ENCODE measurements at places on chromosomes 1 and 21.
A peak's percentile ranks its signal among the peaks of the same experiment; 100 is the strongest.

DNA sequence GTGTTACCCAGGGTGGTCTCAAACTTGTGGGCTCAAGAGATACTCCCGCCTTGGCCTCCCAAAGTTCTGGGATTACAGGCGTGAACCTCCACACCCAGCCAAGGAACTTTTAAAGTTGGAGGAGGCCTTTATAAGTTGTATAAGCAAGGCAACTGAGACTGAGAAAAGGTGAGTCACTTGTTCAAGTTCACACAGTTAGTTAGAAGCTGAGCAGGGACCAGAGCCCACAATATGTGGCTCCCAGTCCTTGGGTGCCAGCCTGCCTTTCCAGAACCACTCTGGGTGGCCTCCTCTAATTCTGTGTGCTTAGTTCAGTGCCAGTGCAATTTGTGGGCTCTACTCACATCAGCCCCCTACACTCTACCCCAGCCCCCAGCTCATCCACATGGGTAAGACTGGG is 3.7 kb downstream of the RAB25 start:
- no peak for DNase-seq

DNA sequence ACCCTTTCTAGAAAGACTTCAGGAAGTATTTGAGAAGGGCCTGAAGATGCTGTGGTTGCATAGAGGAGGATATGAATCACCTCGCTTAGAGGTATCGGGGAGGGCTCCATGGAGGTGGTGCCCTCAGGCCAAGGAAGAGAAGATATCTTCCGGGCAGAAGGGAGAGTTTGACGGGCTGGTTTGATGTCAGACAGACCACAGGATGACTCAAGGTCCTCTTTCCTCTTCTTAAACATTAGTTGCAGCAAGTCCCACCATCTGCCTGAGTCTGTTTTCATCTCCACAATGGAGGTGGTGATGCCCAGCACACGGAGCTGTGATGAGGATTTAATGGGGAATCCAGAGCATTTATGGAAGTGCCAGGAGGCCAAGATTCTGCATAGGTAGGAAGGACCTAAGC is 25.1 kb upstream of the RUNX3 start:
- DNase-seq: no peak

DNA sequence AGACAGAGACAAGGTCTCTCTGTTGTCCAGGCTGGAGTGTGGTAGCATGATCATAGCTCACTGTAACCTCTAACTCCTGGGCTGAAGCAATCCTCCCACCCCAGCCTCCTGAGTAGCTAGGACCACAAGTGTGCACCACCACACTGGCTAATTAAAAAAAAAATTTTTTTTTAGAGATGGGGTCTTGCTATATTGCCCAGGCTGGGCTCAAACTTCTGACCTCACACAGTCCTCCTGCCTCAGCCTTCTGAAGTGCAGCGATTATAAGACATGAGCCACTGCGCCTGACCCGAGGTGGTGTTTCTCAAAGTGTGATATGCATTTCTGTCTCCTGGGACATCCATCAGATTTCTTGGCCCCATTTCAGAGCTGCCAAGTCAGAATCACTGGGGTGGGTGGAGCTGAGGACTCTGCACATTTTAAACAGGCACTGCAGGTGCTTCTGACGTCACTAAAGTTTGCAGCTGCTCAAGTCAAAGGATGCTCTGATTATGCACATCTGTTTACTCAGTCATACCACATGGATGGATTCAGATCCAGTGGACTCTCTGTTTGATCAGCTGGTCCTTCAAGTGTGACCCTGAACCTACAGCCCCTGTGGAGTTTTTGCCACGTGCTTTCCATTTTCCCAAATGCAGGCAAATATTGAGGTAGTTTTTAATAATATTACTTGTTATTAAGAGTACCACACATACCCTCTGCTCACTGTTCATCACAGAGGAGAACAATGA is 21.4 kb downstream of the TGFB2 start:
- no peak for DNase-seq

DNA sequence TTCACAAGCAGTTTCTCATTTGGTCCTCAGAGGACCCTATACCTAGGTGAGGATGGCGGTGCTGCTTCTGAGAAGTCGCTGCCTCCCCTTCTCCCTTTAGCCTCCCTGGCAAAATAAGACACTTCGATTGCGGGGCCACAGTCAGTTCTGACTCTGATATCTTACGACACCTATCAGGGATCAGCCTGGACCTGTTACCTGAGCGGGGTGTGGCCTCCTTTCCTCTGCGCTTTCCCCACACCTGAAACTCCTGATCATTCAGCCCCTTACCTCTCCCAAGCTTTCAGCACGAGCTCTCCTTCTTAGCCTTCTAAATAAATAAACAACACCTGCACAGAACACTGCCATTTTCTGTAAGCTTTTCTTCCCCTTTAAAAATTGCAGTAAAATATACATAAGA is 24.6 kb upstream of the GPR137B start:
- DNase-seq: no peak

DNA sequence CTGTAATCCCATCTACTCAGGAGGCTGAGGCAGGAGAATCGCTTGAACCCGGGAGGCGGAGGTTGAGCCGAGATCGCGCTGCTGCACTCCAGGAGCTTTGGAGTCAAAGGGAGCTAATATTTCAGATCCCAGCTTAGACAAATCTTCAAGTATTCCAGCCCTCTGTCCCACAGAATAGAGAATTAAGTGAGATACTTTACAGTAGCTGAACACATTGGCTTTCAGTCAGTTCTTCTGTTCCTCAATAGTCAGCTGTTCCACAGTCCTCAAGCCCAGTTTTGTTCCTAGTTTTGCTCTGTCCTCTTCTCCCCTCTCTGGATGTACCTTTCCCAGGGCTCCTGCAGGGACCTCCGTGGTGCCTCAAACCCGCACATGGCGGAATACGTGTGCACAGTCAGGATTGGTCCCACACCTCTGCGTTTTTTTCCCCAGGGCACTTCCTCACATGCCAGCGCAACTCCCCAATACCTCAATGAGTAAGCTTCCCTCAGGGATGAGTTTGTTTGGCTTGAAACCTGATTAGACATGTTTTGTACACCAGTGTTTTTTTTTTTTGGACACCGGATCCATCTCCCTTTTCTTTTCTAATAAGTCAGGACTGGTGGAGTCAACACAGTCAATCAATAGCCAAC is 1.2 kb downstream of the MFN2 start:
- DNase-seq: no peak

DNA sequence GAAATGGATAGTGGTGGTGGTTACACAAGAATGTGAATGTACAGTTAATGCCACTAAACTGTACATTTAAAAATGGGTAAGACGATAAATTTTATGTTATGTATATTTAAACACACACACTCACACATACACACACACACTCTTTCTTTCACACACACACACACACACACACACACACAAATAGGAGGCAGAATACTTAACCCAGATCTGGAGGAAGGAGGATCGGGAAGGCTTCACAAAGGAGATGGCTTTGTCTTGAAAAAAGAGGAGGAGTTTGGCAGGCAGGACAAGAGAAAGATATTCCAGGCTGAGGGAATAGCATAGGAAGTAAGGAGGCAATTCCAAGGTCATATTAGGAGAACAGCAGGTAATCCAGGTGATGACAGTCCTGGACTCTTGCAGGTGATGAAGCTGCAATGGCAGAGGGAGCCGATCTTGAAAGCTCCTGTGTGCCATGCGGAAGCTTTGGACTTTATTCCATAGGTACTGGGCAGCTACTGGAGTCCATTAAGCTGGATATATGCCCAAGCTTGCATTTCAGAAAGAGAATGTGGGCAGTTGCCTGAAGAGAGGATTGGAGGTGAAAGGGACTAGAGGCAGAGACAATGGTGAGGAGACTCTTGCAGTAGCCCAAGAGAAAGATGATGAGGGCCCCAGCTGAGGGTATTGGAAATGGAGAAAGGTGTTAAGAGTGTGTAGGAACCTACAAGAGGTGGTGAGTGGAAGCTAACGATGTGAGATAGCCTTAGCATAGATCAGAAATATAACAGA is 15.4 kb upstream of the LYST start:
- DNase-seq: no peak

- peak; percentile 54 for DNase-seq
Measured at GRCh38 chr1:230681599-230681998, 32.3 kb downstream of the AGT start.

DNA sequence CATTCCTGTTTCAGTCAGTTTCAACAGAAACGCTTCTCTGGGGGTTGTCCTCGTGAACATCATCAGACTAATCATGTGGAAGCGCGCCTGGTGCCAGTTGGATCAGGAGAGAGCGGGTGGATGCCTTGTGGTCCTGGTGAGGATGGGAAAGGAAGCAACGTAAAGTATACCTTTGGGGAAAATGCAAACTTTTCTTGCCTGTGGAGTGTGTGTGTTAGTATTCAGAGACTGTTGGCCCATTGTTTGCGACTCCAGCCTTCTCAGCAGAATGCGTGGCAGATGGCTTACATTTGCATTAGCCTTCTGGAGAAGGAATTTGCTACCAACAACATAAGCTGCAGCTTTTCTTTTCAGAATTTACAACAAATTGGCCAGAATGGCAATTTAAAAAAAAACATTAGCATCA is 173.9 kb downstream of the RWDD3 start:
- DNase-seq: peak; percentile 62

GRCh38 chr1:60171801-60172200 is 98.2 kb upstream of the C1orf87 start:
- no peak for DNase-seq

- no peak for DNase-seq
Measured at GRCh38 chr1:228020686-228021354, 14.0 kb downstream of the WNT3A start.

DNA sequence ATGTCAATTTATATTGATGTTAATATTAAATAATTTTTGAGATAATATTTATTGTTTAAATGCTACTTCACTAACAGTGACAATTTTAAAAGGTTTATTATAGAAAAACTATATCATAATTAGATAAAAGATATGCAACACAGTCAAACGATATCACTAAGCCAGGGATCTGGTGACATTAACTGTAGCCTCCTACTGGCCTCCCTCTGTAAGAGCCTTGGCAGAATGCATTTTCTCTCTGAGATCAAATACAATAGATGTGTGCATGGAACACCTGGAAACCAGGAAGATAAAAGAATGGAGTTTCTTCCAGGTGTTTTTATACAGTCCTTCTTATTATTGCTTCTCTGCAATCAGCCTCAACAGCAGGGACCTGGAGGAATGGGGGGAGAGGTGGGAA is 1762.1 kb downstream of the BRINP3 start:
- no peak for DNase-seq

GRCh38 chr1:17207540-17207939 is 2.6 kb downstream of the PADI1 start:
- DNase-seq: no peak

DNA sequence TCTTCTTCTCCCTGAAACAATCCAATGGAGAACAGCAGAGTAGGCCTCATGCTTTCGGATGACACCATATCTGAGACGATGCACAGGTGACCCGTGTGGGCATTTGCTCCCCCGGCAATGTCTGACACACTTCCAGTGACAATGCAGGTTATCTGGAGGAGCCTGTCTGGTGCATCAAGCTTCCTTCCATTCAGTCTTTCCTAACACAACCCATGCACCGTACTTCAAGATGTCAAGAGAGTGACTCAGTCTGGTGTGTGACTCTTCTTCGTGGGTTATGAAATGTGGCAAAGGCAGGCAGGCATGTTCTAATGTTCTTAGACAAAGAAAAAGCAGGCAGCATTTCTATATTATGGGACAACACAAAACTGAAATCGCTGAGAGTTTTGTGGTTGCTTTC is 159.1 kb downstream of the EDEM3 start:
- DNase-seq: no peak

DNA sequence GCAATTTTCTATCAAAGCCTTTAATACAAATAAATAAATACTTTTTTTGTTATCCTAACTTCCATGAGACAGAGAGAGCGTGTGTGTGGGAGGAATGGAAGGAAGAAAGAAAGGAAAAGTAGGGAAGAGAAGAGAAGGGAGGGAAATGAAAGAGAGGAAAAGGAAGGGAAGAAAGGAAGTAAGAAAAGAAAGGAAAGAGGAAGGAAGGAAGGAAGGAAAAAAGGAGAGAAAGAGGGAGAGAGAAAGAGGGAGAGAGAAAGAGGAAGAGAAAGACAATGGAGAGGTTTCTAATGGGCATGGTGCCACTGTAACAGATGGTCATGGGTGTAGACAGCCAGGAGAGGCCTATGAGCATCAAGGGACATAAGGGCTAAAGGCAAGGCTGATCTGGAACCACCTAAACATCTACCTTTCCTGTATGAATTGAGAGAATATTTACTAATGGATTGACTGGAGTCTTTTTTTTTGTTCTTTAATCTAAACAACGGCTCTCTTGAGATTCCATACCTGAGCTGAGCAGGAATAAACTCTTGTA is 234.9 kb downstream of the PTPRC start:
- DNase-seq: no peak

- no peak for DNase-seq
Measured at GRCh38 chr21:37531431-37531932, 164.9 kb downstream of the DYRK1A start.
